ENCODE measurements at places on chromosomes 7 and 10.
A peak's percentile ranks its signal among the peaks of the same experiment; 100 is the strongest.

GRCh38 chr7:94761451-94761850, 105.5 kb upstream of the SGCE start:
- no peak for DNase-seq

DNA sequence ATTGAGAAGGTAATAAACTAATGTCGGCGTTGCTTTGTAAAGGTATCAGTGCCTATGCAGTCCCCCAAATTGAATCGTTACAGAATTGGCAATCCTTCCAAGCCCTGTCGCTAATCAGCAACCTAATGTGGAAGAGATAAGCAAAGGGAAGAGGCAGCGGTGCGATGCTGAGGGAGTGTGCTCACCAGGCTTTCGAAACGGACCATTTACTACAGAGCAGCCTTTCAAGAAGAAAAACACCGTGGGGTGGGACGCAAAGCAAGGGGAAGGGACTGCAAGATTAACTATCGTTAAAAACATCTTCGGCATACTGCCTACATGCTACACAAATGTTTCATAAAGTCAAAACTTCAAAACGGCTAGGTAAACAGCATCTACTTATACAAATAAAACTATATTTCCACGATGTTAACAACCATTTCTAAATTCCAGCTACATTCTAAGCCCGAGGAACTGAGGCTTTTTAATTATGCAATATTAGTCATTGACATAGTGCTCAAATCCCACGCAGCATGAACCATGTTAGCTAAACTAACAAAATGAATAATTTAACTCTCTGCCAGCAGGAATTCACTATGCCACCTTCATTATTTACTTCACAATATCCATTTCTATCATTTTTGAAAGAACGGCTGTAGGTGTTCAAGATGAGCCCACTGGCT, 85.2 kb downstream of the CHCHD3 start:
- no peak for DNase-seq

DNA sequence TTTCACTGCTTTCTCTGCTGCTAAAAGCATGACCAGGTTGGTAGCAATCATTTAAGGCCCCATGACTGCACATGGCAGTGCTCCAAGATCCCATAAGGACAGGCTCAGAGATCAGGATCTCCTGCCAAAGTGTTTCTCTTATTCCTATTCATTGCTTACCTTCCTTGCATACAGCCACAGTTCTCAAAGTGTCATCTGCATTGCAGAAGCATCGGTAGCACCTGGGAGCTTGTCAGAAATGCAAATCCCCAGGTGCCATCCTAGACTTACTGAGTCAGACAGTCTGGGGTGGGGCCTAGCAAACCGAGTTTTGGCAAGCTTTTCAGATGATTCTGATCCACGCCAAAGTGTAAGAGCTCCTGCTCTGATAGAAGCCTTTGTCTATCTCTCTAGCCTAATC, 489.0 kb upstream of the AUTS2 start:
- DNase-seq = no peak

GRCh38 chr7:138565451-138566114, 105.5 kb downstream of the TRIM24 start:
- peak; percentile 45 for DNase-seq

- DNase-seq = no peak
Observed at GRCh38 chr7:68537774-68538071, 1060.6 kb upstream of the AUTS2 start.

DNA sequence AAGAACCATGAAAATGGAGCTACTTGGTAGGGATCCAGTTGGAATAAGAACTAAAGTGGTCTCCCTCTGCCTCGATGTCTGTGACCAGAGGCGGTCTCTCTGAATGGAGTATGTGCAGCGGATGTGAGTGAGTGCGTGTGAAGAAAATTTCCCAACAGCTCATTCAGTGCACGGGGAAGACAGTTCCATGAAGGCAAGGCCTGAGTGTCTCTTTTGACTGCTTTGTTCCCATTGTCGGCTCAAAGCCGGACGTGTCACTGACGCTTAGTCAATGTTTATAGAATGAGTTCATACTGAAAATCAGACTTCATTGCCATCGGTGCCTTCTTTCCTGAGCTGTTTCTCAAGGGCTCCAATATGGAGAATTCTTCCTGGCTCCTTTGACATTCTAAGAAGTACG, 55.3 kb upstream of the GRB10 start:
- no peak for DNase-seq

DNA sequence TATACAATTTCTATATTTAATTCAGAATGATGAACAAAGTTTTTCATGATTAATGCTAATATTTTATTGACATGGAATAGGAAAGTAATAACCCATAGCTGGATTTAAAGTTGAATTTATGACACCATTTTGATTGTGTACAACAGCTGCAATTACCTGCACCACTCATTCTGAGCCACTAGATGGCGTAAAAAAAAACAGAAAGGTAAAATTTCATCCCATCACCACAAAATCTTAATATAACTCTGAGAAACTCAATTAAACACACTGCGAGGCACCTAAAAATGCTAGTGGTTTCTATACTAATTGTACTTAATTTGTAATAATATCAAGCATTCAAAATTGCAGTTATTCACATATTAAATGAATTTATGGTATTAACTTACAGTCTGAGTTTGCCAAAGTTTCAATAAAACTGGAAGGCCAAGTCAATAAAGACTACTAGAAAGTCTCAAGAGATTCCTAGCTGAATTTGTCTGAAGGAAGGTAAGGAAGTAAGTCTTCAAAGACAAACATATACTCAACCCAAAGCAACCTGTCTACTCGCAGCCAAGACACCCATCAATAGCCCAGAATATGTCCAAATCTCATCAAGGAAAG, 182.5 kb downstream of the SKAP2 start:
- peak; percentile 56 for DNase-seq

DNA sequence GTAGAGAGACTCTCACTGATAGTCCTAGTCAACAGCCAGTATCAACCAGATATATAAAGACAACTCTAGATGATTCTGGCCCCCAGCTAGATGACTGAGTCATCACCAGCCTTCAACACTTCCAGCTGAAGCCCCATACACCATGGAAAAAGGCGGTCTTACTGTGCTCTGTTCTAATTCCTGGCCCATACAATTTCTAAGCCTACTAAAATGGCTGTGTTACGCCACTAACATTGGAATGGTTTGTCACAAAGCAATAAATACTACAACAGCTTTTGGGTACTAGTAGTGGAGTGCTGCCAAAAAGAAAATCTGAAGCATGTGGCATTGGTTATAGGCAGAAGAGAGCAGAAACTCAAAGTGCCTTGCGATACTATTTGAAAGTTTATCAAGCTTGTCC, 13.0 kb upstream of the TES start:
- DNase-seq = no peak

DNA sequence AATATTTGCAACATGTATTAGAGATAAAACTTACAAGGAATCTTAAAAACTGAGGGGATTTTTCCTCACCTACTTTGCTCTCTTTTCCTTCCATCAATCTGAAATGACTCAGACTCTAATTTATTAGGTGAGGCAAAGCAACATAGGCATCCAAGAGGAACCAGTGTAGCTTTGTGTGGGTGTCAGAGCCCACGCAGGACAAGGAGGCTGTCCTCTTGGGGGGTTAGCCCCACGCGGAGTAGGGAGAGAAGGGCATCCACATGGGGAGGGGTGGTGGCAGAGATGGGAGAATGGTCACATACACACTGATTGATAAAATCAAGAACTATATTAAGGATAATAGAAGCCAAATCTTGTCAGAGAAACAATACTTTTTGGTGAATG, 33.8 kb upstream of the ARMS2 start:
- no peak for DNase-seq

DNA sequence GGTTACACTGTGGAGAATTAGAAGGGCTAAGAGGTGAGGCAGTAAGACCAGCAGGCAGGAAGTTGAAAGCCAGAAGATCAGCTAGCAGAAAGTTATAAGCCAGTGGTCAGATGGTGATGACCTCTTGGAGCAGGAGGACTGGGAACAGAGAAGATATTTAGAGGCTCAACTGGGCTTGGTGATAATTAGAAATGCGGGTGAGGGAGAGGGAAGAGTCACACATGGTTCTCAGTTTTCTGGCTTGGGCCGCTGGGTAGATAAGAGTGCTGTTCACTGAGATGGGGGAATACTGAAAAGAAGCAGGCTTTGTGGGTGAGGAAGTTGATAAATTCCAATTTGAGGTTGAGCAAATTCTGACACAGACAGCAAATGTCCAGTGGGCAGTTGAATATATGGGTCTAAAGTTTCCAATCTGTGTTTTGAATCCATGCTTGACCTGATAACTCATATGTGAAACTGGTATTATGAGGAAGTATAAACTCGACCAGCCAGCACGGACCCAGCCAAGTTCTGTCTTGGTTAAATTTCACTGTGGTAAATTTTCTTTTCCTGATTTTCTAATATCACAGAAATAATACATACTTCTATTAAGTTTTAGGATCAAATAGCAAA, 22.7 kb downstream of the LSMEM1 start:
- no peak for DNase-seq

- DNase-seq = no peak
Observed at GRCh38 chr10:6607778-6608177, 27.7 kb upstream of the PRKCQ start.
